Renal pelvis (tissue), 12 donors: ENCODE measurements at places on chromosomes 6 and 20. TPM values are rescaled to one million over a fixed set of nuclear protein-coding genes. Genes with fewer than 3 reads are reported as not detected.

Gene TMEM244
- not detected for polyA plus RNA-seq

Gene SIM1
- polyA plus RNA-seq, result 29.2 TPM

Gene CALHM4
- polyA plus RNA-seq, result 0.43 TPM

Gene COQ3
- 11.8 TPM for polyA plus RNA-seq

Gene MYB
- 5.7 TPM for polyA plus RNA-seq

Gene SLC35F1
- 2.2 TPM for polyA plus RNA-seq

Gene SLC13A3
- polyA plus RNA-seq, result 20.8 TPM

Gene TFAP2D
- polyA plus RNA-seq, result not detected

Gene SPATA2
- polyA plus RNA-seq, result 10.7 TPM

Gene LYRM4
- polyA plus RNA-seq, result 43.7 TPM

Gene HECA
- 14.4 TPM for polyA plus RNA-seq

Gene C6orf132
- 5.2 TPM for polyA plus RNA-seq

Gene SLC17A9
- polyA plus RNA-seq, result 2.7 TPM

Gene NUDT3
- polyA plus RNA-seq, result 18.7 TPM

Gene DBNDD2
- polyA plus RNA-seq, result 25.7 TPM

Gene SMIM29
- 14.5 TPM for polyA plus RNA-seq

Gene LY6G6C
- polyA plus RNA-seq, result 0.28 TPM

Gene MYMX
- 0.83 TPM for polyA plus RNA-seq

Gene EDN3
- polyA plus RNA-seq, result 5.0 TPM

Gene TAF4
- 20.3 TPM for polyA plus RNA-seq

Gene SHLD1
- polyA plus RNA-seq, result 9.4 TPM

Gene SNAP25
- 6.1 TPM for polyA plus RNA-seq

Gene VARS1
- 60.0 TPM for polyA plus RNA-seq

Gene SPAG4
- polyA plus RNA-seq, result 2.6 TPM

Gene HAO1
- 0.09 TPM for polyA plus RNA-seq

Gene SLC22A23
- 14.0 TPM for polyA plus RNA-seq

Gene AGER
- polyA plus RNA-seq, result 18.7 TPM

Gene PTPRT
- 1.3 TPM for polyA plus RNA-seq

Gene SCUBE3
- 55.7 TPM for polyA plus RNA-seq

Gene TRIM31
- polyA plus RNA-seq, result not detected

Gene CNKSR3
- 62.0 TPM for polyA plus RNA-seq

Gene SYCP2L
- polyA plus RNA-seq, result 3.4 TPM

Gene SCRT2
- 0.07 TPM for polyA plus RNA-seq

Gene BLCAP
- 87.4 TPM for polyA plus RNA-seq

Gene C6orf58
- polyA plus RNA-seq, result 1.3 TPM

Gene HMGN3
- polyA plus RNA-seq, result 301 TPM
